ENCODE measurements at places on chromosomes 6 and 20. TPM values are rescaled to one million over a fixed set of nuclear protein-coding genes. Genes with fewer than 3 reads are reported as not detected.

DNA sequence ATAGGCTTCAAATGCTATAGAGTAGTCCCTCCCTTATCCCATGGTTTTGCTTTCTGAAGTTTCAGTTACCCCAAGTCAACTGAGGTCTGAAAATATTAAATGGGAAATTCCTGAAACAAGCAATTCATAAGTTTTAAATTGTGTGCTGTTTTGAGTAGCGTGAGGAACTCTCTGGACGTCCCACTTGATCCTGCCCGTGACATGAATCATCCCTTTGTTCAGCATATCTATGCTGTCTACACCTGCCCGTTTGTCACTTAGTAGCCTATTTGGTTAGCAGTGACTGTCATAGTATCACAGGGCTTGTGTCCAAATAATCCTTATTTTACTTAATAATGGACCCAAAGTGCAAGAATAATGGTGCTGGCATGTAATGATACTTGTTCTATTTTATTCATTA is 5.0 kb downstream of the PCMT1 start:
- no peak for DNase-seq

The ANGPT4 gene
- 0.66 TPM for total RNA-seq

The POM121L2 gene
- total RNA-seq = not detected

DNA sequence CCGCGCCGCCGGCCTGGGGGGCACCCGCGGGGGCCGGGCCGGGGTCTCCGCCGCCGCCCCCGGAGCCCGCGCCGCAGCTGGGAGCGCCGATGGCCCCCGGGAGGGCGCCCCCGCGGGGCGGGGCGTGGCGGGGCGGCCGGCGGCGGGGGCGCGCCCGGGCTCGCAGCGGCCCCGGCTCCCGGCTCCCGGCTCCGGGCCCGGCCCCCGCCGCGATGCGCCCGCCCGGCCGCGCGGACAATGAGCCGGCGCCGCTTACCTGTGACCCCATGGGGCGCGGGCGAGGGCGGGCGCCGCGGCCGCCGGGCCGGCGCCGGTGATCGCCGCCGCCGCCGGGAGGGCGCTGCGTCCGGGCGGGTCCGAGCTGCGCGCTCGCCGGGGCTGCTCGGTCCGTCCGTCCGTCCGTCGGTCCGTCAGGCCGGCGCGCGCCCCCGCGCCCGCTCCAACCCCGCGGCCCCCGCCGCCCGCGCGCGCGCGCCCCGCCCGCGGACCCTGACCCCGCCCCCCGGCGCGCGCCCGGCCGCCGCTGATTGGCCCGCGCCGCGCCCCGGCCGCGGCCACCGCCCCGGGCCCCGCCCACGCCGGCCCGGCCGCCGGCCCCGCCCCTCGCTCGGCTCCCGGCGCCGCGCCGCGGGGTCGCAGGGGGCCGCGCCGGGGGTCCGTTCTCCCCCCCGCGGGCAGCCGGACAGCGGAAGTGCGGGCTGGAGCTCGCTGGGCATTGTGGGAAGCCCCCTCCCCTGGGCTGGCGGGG is at the start of gene ZBTB46:
Gene ZBTB46 (minus strand): TSS at position 424 of the 748 bp plus-strand sequence. CDS start 40,507 bp downstream, outside the sequence.
- no peak for DNase-seq

The GNL1 gene
- 51.2 TPM for total RNA-seq

- no peak for DNase-seq
Measured at GRCh38 chr6:101534386-101534785, 140.9 kb downstream of the GRIK2 start.

DNA sequence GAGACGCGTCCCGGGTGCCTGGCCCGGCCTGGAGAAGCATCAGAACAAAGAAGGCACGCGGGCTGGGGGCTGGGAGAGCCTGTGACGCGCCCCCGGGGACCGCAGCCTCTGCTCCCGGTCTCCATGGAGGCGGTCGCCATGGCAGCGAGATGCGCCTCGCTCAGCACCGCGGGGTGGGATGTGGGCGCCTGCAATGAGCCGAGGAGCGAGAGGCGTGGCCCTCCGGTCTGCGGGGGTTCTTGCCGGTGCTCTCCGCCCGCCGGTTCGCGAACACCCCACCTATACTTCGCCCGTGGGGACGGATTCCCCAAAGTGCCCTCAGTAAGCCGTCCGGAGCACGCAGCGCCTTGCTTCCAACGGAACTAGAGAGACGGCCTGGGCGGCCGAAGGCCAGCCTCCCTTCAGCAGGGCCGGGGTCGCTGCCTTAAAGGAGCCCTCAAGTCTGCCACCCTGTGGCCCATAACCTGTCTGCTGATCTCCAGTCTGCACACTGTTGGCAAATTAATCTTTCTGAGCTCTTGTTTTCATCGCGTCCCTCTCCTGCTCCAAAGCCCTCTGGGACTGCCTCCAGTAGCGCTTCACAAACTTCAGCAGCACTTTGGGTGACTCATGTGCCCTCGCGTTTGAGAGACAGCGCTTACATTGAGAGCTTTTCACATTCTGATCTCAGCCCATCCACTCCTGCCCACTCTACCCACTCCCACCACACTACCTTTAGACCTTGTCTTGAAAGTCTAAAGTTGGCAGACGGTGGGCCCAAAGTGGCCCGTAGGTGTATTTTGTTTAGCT is 983 bp upstream of the ADISSP start:
- DNase-seq = peak; percentile 53

The GRM4 gene
- total RNA-seq = not detected

DNA sequence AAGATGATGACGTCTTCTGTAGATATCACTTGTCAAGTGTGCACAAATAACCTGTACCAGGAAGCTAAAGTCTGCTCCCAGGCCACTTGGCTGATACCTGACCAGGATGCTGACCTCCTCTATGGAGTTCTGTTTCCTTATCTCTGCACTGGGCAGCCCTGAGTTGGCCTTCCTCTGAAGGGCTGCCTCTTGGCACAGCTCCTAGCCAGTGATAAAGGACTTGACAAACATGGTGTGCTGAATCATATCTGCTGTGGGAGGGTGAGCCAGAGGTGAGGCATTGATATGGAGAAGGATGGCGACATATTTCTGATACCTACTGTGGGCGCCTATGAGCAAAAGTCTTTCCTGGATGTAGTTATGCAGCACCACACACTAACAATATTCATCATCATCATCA is 32.8 kb upstream of the FOXA2 start:
- DNase-seq = no peak

- DNase-seq = no peak
Measured at GRCh38 chr6:139979021-139979725, 604.7 kb upstream of the CITED2 start.

The RAMACL gene
- 2.6 TPM for total RNA-seq

- DNase-seq = no peak
Measured at GRCh38 chr20:62980380-62980960, 26.3 kb downstream of the BHLHE23 start.

- no peak for DNase-seq
Measured at GRCh38 chr20:4797275-4797674, 75.6 kb downstream of the PRND start.

The PNLDC1 gene
- total RNA-seq = 0.29 TPM

DNA sequence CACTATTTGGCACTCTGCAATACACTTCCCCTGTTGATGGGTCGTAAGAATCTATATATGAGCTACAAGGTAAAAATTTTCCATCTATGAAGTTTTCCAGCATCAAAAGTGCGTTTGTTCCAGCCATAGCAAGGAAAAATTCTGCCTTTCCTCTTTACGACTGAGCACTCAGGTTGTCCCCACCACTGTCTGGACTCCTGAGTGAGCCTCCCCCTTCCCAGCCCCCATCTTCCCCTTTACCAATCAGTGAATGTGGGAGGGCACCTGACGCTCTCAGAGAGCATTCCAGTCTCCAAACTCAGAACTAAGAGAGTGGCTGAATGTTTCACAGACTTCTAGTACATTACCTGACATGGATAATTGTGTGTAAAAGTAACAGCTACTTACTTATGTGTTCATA is at the start of gene ALDH8A1:
Gene ALDH8A1 (minus strand): TSS at position 175 of the 400 bp plus-strand sequence. CDS start 48 bp downstream, at position 127.
- DNase-seq = no peak

DNA sequence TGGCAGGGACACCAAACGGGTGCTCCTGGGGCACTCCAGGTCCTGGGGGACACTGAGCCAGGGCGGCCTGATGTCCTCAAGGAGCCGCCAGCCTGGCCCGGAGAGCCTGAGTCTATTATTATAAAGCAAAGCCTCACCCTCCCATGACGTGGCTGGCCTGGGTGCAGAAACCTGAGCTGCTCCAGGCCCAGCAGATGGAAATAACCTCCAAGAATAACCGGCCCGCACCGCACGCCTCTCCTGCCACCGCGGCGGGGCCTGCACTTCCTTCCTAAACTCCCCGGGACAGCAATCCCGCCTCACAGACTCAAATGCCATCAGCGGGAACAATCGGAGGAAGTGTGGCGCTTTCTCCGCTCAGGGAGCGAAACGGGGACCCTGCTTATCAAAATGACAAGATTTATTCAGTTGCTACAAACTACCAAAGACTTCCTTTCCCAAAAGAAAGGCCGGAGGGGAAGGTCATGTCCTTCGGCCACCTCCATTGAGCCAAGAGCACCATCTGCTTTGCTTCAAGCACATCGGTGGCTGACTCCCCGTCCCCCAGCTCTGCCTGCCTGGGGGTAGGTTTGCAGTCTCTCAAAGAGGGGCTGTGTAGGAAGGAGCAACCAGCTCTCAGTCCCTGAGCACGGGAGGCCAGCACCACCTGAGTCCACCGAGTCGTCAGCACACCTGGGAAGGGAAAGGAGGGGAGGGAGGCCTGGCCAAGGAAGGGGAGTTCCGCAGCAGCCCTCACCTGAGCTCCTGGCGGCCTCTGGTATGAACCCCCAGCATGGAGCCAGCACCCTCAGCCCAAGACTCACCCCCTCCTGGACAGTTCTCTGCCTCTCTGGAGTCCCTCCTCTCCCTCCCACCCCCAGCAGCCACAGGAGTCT is 78.6 kb upstream of the QKI start:
- no peak for DNase-seq

GRCh38 chr20:63682384-63683139 is 13.9 kb upstream of the TNFRSF6B start:
- DNase-seq = peak; percentile 72

DNA sequence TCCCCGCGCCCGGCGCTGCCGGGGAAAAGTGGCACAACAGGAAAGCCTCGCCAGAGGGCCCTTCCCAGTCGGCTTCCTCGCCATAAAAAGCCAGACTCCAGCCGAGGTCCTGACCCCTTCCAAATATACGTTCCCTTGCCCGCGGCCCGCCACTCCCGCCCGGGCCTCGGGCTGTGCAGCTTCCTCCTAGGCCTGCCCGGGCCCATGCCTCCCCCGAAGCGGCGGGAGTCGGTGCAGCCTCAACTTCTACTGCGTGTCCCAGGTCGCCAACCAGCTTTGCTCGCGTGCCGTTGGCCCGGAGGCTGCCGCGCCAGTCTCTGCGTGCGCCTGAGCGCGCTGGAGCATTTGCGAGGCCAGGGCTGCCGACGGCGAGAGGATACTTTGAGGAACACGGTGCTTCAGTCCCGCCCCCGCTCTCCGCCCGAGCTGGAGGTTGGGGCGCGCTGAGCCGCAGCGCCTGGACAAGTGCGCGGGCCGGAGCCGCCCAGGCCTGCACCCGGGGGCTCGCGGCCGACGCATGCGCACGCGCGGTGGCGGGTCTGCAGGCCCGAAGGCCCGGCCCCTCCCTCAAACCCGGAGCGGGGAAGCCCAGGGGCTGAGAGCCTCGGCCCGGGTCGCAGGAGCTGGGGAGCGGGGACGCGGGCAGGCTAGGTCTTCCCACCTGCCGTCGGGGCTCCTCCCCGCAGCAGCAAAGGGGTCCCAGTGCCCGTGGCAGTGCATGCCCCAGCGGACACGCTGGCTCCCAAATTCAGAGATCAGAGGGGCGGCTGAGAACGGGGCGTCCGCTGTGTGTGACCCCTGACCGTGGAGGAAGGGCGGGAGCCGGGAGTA is 10.2 kb downstream of the FOXC1 start:
- DNase-seq = no peak

- DNase-seq = no peak
Measured at GRCh38 chr20:46342451-46343347, 34.4 kb upstream of the CDH22 start.

DNA sequence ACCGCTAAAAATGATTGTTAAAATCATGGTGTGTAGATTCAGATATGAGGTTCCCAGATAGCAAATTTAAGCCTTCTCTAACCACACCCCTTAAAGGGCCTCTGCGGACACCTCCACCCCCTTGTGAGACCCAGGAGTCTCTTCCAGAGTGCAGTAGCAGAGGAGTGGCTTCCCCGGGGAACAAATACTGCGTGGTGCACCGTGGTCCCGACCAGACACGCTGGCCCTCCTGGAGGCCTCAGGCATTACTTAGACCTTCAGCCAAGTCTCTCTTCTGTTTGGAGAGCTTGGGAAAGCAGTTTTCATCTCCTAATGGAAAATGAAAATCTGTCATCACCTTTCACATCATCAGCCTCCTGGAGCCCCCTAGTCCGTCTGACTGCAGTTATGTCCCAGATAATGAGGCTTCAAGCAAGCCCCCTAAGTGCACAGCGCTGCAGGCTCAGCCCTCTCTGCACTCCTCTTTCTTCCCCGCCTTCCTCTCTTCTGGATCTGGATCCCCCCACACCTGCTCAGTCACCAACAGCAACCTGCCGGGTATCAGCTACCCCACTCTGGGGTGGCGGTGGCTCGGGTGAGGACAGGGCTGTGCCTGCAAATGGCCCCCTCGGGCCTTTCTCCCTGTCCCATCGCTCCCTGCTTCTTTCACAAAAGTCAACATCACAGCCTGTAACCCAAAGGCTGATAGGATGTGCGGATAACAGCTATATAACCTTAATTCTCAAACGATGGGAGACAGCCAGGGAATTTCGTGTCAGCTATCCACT is 58.8 kb upstream of the TAGAP start:
- no peak for DNase-seq

The UNC5CL gene
- 1.1 TPM for total RNA-seq

The TFB1M gene
- 18.4 TPM for total RNA-seq

The NELFCD gene
- 78.7 TPM for total RNA-seq

The VWA7 gene
- under 0.01 TPM for total RNA-seq

The HDGFL1 gene
- not detected for total RNA-seq

The HSPA12B gene
- 25.2 TPM for total RNA-seq

The SLC25A27 gene
- 27.0 TPM for total RNA-seq

DNA sequence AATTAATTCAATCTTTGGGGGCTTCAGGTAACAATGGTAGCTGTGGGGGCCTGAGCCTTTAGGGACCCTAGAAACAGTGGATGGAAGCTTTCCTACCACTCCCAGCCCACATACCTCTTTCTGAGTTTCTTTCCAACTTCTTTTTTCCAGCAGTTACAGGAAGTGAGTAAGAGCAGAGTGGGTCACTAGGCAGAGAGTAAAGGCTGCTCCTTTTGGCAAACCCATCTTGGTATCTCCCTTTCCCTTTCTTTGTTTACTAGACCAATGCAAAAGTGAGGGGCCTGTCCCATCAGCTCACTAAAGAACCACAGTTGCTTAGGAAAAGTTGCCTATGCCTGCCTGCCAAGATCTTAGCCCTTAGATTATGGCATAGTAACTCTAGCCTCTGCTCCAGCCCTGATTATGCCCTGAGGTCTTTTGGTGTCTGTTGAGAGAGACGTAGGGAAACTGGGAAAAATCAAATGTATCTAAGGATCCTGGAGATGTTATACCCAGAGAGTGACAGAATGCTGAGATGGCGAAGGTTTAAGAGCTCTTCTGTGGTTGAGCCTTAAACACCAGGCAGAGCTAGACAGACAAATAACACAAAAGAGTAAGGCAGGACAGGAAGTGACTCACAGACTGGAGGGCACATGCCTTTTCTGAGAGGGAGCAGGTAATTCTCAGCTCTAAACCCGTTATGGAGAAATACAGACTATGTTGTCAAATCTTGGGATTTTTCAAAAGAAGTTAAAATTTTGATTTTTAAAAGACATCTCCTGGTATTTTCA is 31.3 kb downstream of the TRMT6 start:
- DNase-seq = no peak
